ENCODE measurements at places on chromosomes 5 and 9.

- DNase-seq: no peak
Observed at GRCh38 chr9:8686516-8686915, 886.9 kb upstream of the DMAC1 start.

DNA sequence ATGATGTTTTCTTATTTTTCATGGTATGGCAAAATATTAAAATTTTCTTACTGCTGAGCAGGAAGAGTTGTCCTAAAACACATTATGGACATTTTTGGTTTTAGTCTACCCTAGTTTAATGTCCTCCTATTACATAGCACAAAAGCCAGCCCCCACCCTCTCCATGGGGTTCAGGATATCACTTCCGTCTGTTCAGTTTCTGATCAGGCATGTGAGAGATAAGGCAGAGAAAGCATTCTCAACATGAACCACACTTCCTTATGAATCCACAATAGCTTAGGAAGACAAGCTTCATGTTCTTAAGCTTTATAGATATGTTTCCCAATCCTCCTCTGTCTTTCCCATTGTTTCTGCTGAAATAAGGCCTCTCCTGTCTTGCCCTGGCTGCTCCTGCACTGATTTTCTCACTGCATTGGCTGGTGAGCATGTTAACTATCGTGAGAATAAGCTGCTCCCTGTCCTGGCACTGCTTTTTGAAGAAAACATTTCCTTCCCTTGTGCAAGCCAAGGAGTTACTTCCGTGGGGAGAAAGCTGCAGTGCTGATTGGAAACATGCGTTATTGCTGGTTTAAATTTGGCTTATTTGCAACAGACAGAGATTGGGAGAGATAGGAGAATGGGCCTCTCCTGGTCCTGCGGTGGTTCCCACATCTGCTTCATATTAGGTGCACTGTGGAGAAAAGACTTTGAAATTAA, 260.3 kb upstream of the RPS23 start:
- DNase-seq: no peak

- DNase-seq: no peak
Observed at GRCh38 chr9:8715788-8716187, 916.2 kb upstream of the DMAC1 start.

DNA sequence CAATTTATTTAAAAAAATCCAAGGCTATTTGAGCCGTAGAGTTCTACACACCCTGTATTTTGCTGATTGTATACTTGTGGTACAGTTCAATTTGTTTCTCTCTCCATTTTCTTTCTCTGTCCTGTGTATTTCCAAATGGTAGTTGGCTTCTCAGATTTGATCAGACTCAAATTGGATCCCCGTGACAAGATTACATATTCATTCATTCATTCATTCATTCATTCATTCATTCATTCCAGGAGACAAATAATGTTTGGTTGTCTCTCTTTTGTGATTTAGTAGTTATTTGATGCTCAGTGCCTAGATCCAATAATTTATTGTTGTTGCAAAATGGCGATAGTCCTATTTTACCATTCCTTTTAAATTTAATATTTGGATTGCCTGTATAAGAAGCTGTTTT, 292.8 kb upstream of the RIOK2 start:
- no peak for DNase-seq

DNA sequence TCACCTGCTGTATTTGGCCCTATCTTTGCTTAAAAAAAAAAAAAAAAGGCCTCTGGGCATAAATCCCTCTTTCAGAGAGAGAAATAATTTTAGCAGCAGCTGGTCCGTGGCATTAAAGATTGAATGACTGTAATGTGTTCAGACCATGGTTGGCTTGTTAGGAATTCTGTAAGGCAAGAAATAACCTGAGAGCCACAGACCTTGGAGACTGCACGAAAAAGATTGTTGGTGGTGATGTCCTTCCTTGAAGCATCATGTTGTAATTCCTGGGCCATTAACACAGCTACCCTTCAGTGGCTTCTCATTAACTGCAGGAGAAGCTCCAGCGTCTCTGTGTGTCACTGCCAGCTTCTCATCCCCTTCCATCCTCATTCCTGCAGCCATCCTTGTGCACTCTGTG, 79.0 kb downstream of the SGCD start:
- no peak for DNase-seq

GRCh38 chr5:77011498-77011897, 18.7 kb upstream of the AGGF1 start:
- DNase-seq: no peak

GRCh38 chr5:123754908-123755307, 242.9 kb downstream of the CSNK1G3 start:
- no peak for DNase-seq

DNA sequence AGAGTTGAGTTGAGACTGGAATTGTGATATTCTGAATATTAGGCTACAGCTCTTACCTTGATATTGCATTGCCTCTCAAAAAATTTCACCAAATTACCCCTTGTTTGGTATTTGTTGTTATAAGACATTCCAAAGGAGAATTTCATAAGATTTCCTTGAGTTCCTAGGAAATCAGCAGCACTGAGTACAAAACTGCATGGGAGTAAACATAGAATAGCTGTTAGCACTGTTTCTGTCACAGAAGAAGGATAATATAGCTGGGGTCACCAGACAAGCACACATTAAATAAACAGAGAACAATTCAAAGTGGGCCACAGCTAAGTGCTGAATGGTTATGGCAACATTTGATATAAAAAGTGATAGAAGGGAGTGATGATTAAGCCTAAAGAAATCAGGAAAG, 724.3 kb downstream of the PRELID2 start:
- DNase-seq: no peak

- DNase-seq: no peak
Observed at GRCh38 chr9:127905788-127906191, 6.4 kb upstream of the ST6GALNAC6 start.

DNA sequence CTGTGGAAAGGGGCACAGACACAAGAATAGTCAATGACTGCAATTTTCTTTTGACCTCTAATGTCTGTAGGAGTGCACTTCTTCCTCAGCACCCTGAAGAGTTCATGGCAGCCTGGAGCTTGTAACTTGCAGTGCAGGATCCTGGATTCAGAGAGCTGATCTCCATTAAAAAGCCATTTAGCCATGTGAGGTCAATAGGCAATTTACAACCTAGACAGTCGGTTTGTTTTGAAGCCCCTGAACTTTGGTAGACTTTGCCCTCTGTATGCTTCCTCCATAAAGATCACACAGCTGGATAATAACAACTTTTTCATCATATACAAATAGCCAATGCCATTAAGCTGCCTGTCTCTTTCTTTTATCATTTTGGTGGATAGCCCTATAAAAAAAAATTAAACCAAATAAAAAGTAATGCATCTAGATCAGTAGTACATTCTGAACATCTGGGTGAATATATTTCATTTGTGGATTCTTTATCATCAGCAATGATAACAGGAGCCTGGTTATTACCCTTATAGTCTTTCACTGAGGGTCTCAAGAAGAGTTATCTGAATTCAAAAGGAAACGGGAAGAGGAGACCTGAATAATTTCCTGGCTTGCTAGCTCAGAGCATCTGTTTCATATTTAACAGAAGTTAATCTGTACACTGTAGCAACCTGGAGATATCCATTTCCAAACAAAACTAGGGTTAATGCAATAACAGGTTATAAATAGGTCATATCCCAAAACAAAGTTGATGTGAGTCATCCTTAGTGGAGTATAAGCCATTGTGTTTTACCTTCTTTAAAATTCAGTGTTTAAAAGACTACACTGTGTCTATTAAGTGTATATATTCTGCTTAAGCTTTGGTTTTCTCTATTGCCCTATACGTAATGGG, 193.8 kb upstream of the ACTBL2 start:
- no peak for DNase-seq

- DNase-seq: no peak
Observed at GRCh38 chr5:171313481-171314206, 4.6 kb downstream of the TLX3 start.

- DNase-seq: no peak
Observed at GRCh38 chr5:179840766-179841165, 17.9 kb downstream of the MRNIP start.

DNA sequence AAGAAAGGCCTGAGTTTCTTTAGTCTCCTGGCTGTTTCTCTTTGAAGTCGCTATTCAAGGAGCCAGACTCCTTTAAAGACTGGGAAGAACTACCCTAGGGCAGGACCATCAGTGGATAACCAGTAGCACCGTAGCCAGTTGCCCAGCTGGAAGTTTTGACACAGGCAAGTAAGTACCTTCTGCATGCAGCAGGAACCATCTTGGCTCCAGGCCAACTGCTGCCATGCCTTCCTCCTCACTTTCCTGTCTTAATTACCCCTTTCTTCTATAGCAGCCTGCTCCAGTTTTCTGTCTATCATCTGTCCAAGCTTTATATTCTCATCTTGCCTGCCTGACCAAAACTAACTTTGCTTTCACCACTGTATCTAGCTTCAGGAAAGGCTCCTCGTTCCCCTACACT, 149.7 kb upstream of the SV2C start:
- DNase-seq: no peak

GRCh38 chr9:20352591-20352990, 269.7 kb downstream of the MLLT3 start:
- DNase-seq: no peak

- no peak for DNase-seq
Observed at GRCh38 chr5:38483805-38484398, 72.5 kb downstream of the LIFR start.

DNA sequence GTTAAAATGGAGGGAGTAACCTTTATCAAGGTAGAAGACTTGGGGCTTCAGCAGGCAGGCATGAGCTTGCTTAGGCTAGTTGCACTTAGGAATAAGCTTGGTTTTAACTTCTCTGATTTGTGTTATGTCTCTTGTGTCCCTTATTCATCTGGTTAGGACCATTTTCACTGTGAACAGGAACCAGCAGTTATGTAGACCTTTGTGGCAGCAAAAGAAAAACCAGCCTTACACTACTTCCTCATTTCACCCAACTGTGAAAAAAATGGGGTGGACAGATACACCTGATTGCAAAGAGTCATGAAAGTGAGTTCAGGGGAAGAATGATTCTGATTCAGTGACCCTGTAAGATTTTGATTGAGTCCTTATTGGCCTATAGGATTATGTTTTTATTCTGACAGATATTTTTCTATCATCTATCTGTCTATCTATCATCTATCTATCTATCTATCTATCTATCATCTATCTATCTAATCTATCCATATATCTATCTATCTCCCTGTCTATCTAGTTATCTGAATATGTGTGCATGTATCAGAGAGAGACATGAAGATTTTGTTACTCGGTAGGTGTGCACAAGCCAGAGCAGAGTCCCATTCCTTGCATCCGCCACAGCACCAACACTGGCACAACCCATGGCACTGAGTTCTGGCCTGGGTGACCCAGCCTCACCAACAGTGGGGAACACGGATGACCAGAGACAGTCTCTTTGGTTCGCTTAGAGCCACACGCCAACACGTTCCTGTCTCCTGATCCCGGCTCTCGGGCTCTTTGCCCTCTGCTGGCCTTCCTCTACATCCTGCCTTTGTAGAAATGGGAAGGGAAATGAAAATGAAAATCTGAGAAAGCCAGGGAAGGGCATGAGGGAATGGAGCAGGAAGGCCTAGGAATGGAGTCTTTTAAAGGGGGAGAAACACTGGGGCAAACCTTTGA, 1.3 kb upstream of the ZNF366 start:
- no peak for DNase-seq

DNA sequence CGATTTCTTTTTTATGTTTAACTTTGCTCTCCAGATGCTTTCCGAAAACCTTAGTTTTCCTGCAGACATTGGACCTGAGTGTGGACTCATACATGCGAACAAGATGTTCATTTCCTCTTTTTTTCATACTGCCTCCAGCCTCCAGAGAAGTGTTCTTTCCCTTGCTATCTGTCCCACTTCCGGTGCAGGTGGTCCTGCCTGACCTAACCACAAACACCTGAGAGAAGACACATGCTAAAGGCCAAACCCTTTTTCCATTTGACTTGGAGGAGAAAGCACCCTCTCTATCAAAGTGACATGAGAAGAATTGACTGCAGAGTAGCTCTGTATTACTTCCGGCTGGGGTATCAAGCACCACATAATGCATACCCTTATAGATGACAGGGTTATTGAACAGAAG, 334.0 kb downstream of the ARHGEF28 start:
- DNase-seq: no peak

- peak; percentile 46 for DNase-seq
Observed at GRCh38 chr9:130770679-130771442, 64.2 kb upstream of the ABL1 start.

DNA sequence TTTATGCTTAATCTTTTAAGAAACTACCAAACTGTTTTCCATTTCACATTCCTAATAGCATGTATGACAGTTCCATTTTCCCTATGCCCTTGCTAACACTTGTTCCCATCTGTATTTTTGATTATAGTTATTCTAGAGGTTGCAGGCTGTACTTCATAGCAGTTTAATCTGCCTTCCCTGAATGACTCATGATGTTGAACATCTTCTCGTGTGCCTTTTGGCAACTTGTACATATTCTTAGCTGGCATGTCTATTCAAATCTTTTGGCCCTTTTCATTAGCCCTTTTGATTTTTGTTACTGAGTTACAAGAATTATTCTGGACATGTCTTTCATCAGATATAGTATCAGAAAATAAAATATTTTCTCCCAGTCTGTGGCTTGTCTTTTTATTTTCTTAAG, 320.3 kb downstream of the DIRAS2 start:
- no peak for DNase-seq

DNA sequence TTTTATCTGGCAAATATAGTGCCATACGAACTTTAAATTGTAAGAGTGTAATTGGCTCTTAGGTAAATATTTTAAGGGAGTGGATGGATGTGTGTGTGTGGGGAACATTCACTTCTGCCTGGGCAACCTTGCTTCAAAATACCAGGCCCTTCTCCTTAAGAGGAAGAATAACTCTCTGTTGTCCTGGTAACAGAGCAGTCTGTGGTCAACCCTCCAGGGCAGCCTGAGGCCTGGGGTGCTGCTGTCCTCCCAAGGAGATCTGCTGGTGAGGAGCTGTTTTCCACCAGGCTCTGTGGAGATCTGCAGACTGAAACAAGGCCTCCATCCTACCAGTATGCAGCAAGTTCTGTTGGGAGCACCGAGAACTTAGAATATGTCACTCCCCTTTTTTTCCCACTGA, 325.2 kb downstream of the PSAT1 start:
- DNase-seq: no peak

GRCh38 chr5:135547590-135548254, 12.0 kb upstream of the NEUROG1 start:
- DNase-seq: no peak

- DNase-seq: no peak
Observed at GRCh38 chr9:69380811-69381210, 55.8 kb downstream of the ENTREP1 start.

- no peak for DNase-seq
Observed at GRCh38 chr9:37215830-37216229, 95.5 kb downstream of the ZCCHC7 start.

DNA sequence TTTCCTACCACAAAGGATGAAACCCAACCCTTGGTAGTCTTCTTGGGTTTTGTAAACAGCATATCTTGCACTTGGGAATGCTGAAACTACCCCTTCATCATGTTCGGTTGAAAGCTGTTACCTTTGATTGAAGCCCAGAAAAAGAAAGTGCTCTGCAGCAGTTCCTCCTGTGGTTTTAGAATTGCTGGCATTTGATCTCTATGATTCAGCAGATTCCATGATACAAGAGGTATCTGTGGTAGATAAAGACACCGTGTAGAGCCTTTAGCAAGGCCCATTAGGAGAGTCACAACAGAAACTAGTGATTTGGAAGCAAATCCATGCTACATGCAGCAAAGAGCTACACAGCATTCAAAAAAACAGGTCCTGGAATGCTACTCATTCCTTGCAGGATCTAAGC, 557.0 kb downstream of the TLE1 start:
- DNase-seq: no peak
